ENCODE measurements at places on chromosomes 2 and 18. TPM values are rescaled to one million over a fixed set of nuclear protein-coding genes. Genes with fewer than 3 reads are reported as not detected.

Gene RAD51AP2
- total RNA-seq: 0.10 TPM

Gene RETSAT
- total RNA-seq: 29.6 TPM

Gene PROKR1
- total RNA-seq: 2.8 TPM

GRCh38 chr2:60821587-60822302 lies 59.6 kb upstream of the REL start:
- no peak for DNase-seq

DNA sequence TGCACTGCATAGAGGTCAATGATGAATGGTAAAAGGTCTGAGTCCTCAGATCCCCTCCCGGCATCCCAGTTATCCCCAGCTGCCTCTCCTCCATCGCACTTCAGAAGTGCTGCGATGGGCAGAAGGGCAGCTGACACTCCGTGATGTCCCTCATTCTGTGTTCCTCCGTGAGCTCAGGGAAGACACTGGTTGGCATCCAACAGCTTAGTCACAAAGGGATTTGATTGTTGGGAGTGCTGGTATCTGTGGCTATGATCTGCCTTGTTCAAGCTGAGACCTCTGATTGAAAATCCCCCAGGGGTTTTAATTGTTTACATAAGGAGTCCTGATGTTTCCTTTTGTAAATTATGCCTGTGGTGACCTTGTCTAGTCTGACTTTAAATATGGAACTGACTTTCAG lies 19.0 kb upstream of the SAG start:
- DNase-seq: no peak
